ENCODE measurements at places on chromosomes 12 and 14. TPM values are rescaled to one million over a fixed set of nuclear protein-coding genes. Genes with fewer than 3 reads are reported as not detected.

DNA sequence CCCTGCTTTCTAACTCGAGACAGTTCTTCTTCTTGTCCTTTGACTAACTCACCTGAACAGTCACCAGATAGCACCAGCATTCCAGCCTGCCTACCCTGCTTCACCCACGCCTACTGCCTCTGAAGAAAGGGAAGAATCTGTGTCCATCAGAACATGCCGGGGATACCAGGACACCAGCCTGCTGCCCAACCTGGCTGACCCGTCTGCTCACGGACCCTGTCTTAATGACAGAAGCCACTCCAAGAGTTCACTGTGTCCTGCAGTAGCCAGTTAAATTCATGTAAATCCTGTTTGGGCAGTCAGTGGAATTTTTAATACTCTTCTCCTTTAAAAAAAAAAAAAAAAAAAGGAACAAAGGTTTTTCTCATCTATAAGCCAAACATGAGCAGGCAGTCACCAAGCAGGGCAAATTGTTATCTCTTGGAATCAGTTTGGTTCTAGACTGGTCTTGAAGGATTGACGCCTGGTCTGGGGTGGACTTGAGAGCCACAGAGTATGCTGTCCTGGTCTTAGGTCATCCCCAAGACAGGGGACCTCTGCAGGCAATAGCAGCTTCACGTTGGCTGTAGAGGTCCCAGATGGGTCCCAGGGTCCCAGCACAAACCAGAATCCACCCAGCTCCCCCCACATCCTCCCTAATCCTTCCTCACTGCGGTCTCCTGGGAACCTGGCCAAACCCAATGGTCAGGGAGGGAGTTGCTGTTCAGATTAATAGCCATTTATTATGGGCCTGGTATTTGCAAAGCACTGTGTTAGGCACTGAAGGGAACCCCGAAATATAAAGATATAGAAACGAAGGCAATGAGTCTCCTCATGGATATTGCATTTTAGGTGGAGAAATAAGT is 181.1 kb upstream of the HIF1A start:
- H3K4me3 ChIP-seq: no peak overlapping the region
- H3K4me1 ChIP-seq: peaks cover 48% of the 10 kb centered on the region
- no peaks in the 10 kb centered on the region for H3K27me3 ChIP-seq

GRCh38 chr12:123743002-123743401 is 19.1 kb upstream of the DNAH10 start:
- no peak overlapping the region for H3K4me3 ChIP-seq
- H3K36me3 ChIP-seq: peaks cover 31% of the 10 kb centered on the region
- no peak overlapping the region for H3K27ac ChIP-seq
- no peaks in the 10 kb centered on the region for H3K27me3 ChIP-seq
- H3K4me1 ChIP-seq: no peaks in the 10 kb centered on the region

DNA sequence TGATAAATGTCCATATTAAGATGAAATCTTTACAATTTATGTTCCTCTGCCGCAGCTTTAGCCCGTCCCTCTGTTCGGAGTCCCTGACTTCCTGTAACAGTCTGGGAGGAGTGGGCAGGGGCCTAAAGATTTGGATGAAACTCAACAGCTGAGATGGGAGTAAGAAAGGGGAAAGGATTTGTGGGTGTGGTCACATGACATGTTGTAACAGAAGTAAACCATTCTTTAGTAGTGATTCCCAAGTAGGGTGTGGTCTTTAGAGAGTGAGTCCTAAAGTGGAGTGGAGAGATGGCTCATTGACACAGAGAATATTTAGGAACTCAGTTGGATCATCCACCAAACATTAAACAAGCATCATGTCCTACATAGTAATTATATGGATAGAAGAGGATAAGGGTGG is 12.9 kb downstream of the TMEM117 start:
- H3K36me3 ChIP-seq: no peaks in the 10 kb centered on the region
- no peaks in the 10 kb centered on the region for H3K27me3 ChIP-seq
- H3K27ac ChIP-seq: no peak overlapping the region
- H3K4me1 ChIP-seq: peaks cover 14% of the 10 kb centered on the region

Gene DEPDC4
- total RNA-seq: 0.13 TPM

Gene RNASE4
- 35.9 TPM for total RNA-seq
